Activated CD8-positive, alpha-beta T cell treated with anti-CD3 and anti-CD28 coated beads for 36 hours (primary cell): ENCODE measurements at places on chromosomes 3 and 15. TPM values are rescaled to one million over a fixed set of nuclear protein-coding genes. Genes with fewer than 3 reads are reported as not detected.

DNA sequence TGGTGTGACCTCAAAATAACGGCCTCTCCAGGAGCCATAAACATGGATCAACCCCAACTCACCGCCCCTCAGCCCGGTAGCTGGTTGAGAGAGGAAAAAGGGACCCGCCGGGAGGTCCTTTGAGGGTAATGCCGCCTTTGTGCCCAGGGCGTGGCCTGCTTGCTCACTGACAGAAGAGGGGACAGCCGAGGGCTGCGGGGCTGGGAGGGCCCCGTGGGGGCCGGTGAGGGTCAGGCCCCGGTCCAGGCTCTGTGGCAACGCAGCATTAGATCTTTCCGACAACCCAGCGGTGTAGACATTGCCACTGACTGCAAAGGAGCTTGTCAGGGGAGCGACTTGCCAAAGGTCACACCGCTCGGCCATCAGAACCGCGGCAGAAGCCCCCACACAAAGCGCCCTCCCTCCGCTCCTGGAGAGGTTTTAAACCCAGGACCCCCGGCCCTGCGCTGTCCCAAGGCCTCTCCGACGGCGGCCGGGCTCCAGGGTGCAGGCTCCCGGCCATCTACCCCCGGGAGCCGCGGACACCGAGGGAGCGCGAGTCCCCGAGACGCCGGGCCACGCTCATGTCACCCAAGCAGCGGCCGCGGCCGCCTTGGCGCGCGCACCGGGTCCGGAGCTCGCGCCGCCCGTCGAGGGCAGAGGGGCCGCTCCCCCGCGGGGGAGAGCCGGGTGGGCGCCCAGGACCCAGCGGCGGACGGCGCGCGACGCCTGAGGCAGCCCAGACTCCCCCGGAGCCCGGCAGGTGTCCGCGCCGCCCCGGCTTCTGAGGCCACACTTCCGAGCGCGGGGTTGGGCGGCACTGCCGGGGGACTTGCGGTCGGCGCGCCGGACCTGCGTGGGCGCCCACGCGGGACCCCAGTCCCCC lies 975 bp downstream of the PCSK6 start:
- H3K36me3 ChIP-seq: no peaks in the 10 kb centered on the region
- H3K27me3 ChIP-seq: peaks cover 39% of the 10 kb centered on the region
- peaks cover 2% of the 10 kb centered on the region for H3K4me1 ChIP-seq

CFAP100 gene
- not detected for total RNA-seq

SLC28A2 gene
- total RNA-seq: not detected

ONECUT1 gene
- total RNA-seq: not detected

ACKR4 gene
- total RNA-seq: not detected

SNURF gene
- 16.7 TPM for total RNA-seq

DNA sequence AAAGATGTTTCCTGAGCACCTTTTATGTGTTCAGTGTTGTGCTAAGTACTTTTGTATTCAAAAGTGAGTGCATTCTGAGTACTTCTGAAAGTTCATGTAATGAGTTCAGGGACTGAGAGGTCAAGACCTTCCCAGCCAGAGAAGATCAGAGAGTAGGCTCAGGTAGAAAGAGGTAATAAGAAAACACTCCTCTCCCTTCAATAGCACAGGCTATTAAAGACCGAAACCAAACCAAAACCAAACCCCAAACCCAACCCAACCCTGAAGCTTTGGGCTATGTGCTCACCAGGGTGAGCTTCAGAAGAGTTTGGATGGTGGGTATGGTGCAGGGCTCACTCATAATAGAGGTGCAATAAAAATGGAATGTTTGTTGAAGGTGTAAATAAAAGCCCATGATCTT lies 76.7 kb upstream of the FAM3D start:
- peaks cover 12% of the 10 kb centered on the region for H3K27me3 ChIP-seq
- no peaks in the 10 kb centered on the region for H3K4me1 ChIP-seq
- H3K4me3 ChIP-seq: no peak overlapping the region
- H3K27ac ChIP-seq: no peak overlapping the region
- no peaks in the 10 kb centered on the region for H3K36me3 ChIP-seq
- DNase-seq: no peak

SLC15A2 gene
- total RNA-seq: 1.7 TPM

- H3K4me3 ChIP-seq: peak overlapping the region; percentile 62
- no peak overlapping the region for H3K27ac ChIP-seq
- peak; percentile 60 for DNase-seq
- peaks cover 49% of the 10 kb centered on the region for H3K27me3 ChIP-seq
These were observed 67.6 kb downstream of the HES1 start for GRCh38 chr3:194203482-194204041.

YEATS2 gene
- 67.7 TPM for total RNA-seq

DNA sequence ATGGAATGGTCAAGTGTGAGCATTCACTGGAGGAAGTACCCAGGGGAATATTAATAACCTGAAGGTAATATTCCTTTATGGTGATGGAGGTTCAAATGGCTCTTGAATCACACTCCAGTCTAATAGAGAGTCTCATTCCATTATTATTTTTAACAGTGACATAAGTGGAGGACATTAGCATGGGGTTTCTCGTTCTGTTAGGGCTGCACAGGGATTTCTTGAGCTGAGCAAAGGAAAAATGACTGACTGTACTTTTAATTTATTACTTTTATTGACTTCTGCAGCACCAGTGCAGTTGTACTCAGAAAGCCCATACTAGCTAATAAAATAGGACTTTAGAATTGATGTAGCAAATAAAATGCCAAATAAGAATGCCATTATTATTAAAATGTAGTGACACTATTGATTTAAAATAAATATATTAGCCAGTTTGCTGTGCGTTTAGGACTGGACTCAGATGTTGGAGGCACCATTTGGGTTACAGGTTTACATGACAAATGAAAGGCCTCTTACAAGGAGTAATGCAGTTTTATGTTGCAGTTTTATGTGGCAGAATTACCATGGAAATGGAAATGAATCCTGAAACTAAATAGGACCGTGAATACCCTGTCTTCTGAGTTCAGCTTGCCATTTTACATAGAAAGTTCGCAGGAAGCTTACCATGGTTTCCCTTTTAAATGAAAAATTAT lies 705.1 kb upstream of the GRM7 start:
- no peak overlapping the region for H3K27ac ChIP-seq
- no peak for DNase-seq
- no peak overlapping the region for H3K4me3 ChIP-seq
- no peaks in the 10 kb centered on the region for H3K27me3 ChIP-seq
- H3K4me1 ChIP-seq: no peaks in the 10 kb centered on the region

GRCh38 chr3:38649500-38650247 lies at the start of gene SCN5A:
Gene SCN5A (minus strand): TSS chr3:38649687. CDS start chr3:38633307, 16,380 bp downstream.
- peaks cover 14% of the 10 kb centered on the region for H3K27me3 ChIP-seq
- no peak within 1 kb of the TSS for H3K27ac ChIP-seq
- DNase-seq: peak; percentile 53
- no peaks in the 10 kb centered on the region for H3K36me3 ChIP-seq
- peaks cover 4% of the 10 kb centered on the region for H3K4me1 ChIP-seq

SLC35G2 gene
- total RNA-seq: 3.0 TPM

DNA sequence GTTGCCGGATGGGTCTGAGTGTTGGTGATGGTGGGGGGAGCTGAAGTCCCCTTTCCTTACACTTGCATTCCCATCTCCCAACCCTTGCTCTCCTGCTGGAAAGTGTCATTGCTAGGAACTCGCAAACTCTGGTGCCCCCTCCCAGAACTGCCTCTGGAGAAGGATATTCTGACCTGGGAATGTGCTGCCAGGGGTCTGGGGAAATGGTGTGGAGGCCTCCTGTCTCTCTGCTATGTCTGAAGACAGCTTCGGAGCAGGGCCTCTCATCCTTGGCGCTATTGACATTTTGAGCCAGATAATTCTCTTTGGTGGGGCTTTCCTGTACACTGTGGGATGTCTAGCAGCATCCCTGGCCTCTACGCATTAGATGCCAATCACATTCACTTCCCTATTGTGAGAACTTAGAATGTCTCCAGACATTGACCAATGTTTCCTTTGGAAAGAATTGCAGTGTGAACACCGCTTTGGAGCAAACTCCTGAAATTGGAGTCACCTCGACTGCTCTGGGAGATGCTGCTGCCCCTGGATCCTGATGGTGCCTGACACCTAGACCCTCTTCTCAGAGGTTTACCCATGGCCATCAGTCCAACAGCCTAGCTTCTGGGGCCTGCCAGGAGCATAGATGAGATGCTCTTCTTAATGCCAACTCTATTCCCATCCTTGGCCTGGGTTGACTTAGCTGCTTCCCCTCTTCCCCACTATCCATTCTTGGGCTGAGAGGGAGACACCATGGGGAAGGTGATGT lies 2.2 kb upstream of the KY start:
- H3K4me3 ChIP-seq: no peak overlapping the region
- H3K27ac ChIP-seq: no peak overlapping the region
- peaks cover 2% of the 10 kb centered on the region for H3K4me1 ChIP-seq
- peaks cover 17% of the 10 kb centered on the region for H3K27me3 ChIP-seq

CHRM5 gene
- total RNA-seq: not detected

GRCh38 chr3:134367869-134368750 lies 6.1 kb downstream of the AMOTL2 start:
- H3K4me3 ChIP-seq: no peak overlapping the region
- H3K4me1 ChIP-seq: peaks cover 20% of the 10 kb centered on the region
- no peaks in the 10 kb centered on the region for H3K36me3 ChIP-seq
- no peak overlapping the region for H3K27ac ChIP-seq
- DNase-seq: peak; percentile 21
- peaks cover 14% of the 10 kb centered on the region for H3K27me3 ChIP-seq

CYP19A1 gene
- total RNA-seq: not detected

- no peak for DNase-seq
- peaks cover 3% of the 10 kb centered on the region for H3K4me1 ChIP-seq
- H3K4me3 ChIP-seq: no peak overlapping the region
These were observed 40.6 kb upstream of the POLR2M start for GRCh38 chr15:57665939-57666338.

UCN2 gene
- total RNA-seq: not detected

CEMIP gene
- not detected for total RNA-seq

CYP11A1 gene
- 0.29 TPM for total RNA-seq

TUSC7 gene
- not detected for total RNA-seq

GOLGA6L7 gene
- total RNA-seq: not detected

GRCh38 chr3:76026379-76026778 lies 241.0 kb upstream of the ZNF717 start:
- no peaks in the 10 kb centered on the region for H3K36me3 ChIP-seq
- no peak for DNase-seq
- no peaks in the 10 kb centered on the region for H3K27me3 ChIP-seq

GOLGA6A gene
- not detected for total RNA-seq

IQCF5 gene
- total RNA-seq: not detected

SLC38A3 gene
- total RNA-seq: not detected

- no peaks in the 10 kb centered on the region for H3K36me3 ChIP-seq
- H3K27ac ChIP-seq: no peak overlapping the region
- H3K27me3 ChIP-seq: no peaks in the 10 kb centered on the region
- no peaks in the 10 kb centered on the region for H3K4me1 ChIP-seq
- no peak for DNase-seq
These were observed 97.5 kb upstream of the TLE3 start for GRCh38 chr15:70195171-70195570.

GRCh38 chr3:9129365-9129764 lies 120.1 kb downstream of the SRGAP3 start:
- H3K36me3 ChIP-seq: no peaks in the 10 kb centered on the region
- H3K27ac ChIP-seq: no peak overlapping the region
- no peak overlapping the region for H3K4me3 ChIP-seq
- DNase-seq: no peak

DNA sequence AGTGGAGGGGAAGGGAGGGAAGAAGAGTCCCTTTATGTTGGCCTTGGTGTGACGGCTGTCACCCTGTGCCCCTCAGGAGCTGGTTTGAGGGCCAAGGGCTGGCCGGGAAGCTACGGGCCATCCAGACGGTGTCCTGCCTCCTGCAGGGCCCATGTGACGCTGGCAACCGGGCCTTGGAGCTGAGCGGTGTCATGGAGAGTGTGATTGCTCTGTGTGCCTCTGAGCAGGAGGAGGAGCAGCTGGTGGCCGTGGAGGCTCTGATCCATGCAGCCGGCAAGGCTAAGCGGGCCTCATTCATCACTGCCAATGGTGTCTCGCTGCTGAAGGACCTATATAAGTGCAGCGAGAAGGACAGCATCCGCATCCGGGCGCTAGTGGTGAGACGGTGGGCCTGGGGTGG lies 8.1 kb upstream of the RCCD1 start:
- DNase-seq: no peak
- H3K36me3 ChIP-seq: peaks cover 28% of the 10 kb centered on the region
- no peak overlapping the region for H3K4me3 ChIP-seq
- H3K4me1 ChIP-seq: no peaks in the 10 kb centered on the region
- no peak overlapping the region for H3K27ac ChIP-seq

DNA sequence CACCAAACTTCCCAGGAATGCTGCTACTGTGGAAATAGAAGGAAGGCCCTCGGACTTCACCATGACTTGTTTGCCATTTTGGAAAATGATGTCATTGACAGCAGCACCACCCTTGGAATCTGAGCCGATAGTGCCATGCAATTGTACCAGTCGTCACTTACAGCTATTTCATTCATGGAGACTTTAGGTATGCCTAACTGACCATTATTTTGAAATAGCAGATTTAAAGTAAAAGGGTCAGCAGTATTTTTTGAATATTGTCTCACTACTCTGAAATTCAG lies 66.0 kb upstream of the ARL8B start:
- H3K4me3 ChIP-seq: no peak overlapping the region
- no peak overlapping the region for H3K27ac ChIP-seq
- no peaks in the 10 kb centered on the region for H3K36me3 ChIP-seq
- DNase-seq: no peak
- peaks cover 49% of the 10 kb centered on the region for H3K4me1 ChIP-seq
- H3K27me3 ChIP-seq: peaks cover 8% of the 10 kb centered on the region

- DNase-seq: no peak
- peaks cover 5% of the 10 kb centered on the region for H3K4me1 ChIP-seq
- no peaks in the 10 kb centered on the region for H3K27me3 ChIP-seq
- H3K36me3 ChIP-seq: no peaks in the 10 kb centered on the region
- no peak overlapping the region for H3K4me3 ChIP-seq
These were observed 65.1 kb upstream of the CBLB start for GRCh38 chr3:105933871-105934270.

- no peak overlapping the region for H3K27ac ChIP-seq
- H3K27me3 ChIP-seq: no peaks in the 10 kb centered on the region
- H3K36me3 ChIP-seq: no peaks in the 10 kb centered on the region
- H3K4me3 ChIP-seq: no peak overlapping the region
- DNase-seq: no peak
- no peaks in the 10 kb centered on the region for H3K4me1 ChIP-seq
These were observed 140.4 kb downstream of the PCCB start for GRCh38 chr3:136390574-136390973.

IL5RA gene
- not detected for total RNA-seq

GRCh38 chr3:56309465-56309864 lies 158.8 kb downstream of the ERC2 start:
- H3K4me3 ChIP-seq: no peak overlapping the region
- H3K36me3 ChIP-seq: no peaks in the 10 kb centered on the region
- no peaks in the 10 kb centered on the region for H3K4me1 ChIP-seq

DNA sequence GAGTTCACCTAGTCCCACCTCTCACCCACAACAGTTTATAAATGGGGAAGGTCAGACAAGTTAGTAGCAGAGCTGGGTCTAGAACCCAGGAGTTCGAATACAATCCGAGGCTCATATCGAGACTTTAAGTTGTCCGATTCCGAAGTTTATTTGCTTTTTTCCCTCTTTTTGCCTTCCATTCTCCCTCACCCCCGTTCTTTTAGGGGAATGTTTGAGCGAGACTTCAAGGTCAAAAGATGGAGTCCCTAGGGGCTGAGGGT lies 7.3 kb downstream of the BCL6 start:
- peaks cover 3% of the 10 kb centered on the region for H3K36me3 ChIP-seq
- peak overlapping the region; percentile 93 for H3K4me3 ChIP-seq
- peak overlapping the region; percentile 98 for H3K27ac ChIP-seq
- no peak for DNase-seq
- H3K4me1 ChIP-seq: peaks cover 47% of the 10 kb centered on the region
- H3K27me3 ChIP-seq: no peaks in the 10 kb centered on the region
